ENCODE measurements at places on chromosomes 16 and 17.

GRCh38 chr16:87847785-87848675 is 21.3 kb downstream of the SLC7A5 start:
- DNase-seq = peak; percentile 86

DNA sequence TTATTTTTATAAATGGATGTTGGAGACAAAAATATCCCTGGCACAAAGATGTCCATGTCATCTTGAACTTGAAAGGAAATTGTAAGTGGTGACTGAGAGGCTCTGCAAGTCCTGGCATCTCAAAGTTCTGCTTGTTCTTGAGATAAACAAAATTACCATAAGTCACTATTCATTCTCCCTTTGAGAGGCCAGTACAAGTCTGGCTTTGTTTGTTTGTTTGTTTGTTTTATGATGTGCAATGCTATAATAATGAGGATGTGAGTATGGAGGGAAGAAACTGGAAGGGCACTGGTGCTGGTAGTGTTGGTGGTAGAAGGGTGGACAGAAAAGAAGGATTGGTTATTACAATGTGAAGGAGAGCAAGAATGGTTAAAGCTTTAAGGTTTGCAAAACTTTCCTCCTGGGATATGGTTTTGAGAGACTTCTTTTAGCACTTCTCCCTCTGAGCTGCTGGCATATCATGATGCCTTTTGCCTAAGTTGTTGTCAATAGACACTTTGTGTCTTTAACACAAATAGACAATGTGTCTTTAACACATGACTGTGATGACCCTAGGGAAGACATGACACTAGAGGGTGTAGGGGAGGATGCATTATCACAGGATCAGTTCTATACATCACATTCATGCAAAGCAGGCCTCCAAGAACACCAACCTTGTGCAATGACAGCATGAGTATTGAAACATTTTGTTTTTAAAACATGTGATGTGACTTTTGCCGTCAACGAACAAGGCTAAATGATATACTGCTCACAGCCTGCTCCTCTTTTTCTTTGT is 880.5 kb upstream of the GOT2 start:
- no peak for DNase-seq

DNA sequence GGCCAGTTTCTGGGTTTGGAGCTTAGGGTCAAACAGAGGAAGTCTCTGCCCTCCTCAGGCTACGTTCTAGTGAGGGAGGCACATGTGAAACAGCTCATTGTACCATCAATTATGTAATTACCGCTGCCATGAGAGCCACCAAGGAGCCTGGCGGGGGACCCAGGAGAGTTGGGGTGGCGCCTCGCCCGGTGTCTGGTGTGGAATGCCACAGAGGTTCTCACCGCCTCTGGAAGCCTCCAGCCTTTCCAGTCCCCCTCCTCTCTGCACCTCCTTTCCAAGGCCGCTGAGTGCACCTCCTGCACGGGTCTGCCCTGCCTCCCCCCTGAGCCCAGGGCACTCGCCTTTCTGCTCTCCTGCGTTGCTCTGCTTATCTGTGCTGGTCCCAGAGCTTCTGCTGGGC is 51.4 kb downstream of the SREBF1 start:
- DNase-seq = peak; percentile 48

GRCh38 chr16:81543571-81543970 is 99.0 kb downstream of the CMIP start:
- no peak for DNase-seq

- no peak for DNase-seq
Measured at GRCh38 chr16:88869673-88869980, 3.2 kb upstream of the PABPN1L start.
